Mucosa of descending colon (tissue), 3 donors: ENCODE measurements at places on chromosomes 2 and 18. TPM values are rescaled to one million over a fixed set of nuclear protein-coding genes. Genes with fewer than 3 reads are reported as not detected.

DNA sequence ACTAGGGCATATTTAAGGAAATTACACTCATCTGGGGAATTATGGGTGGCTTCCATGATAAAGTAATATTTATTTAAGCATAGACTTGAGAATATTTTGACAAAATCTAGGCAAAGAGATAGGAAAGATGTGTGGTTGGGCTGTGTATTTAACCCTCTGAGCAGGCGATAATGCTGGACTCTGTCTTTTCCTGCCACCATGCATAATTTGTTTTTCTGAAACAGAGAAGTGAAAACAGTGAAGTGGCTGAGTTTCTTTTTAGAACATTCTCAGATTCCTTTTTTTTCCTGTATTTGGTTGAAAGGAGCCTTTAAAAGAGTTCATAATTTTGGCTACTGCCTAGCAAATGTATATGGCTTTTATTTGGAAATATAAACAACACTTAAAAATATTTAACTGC lies 104.8 kb upstream of the CDH19 start:
- no peak for DNase-seq

GRCh38 chr2:169438466-169439072 lies 40.7 kb upstream of the BBS5 start:
- DNase-seq: no peak

GRCh38 chr2:108575132-108575966 lies 41.1 kb downstream of the LIMS1 start:
- DNase-seq: no peak

The SFXN5 gene
- 27.5 TPM for total RNA-seq

DNA sequence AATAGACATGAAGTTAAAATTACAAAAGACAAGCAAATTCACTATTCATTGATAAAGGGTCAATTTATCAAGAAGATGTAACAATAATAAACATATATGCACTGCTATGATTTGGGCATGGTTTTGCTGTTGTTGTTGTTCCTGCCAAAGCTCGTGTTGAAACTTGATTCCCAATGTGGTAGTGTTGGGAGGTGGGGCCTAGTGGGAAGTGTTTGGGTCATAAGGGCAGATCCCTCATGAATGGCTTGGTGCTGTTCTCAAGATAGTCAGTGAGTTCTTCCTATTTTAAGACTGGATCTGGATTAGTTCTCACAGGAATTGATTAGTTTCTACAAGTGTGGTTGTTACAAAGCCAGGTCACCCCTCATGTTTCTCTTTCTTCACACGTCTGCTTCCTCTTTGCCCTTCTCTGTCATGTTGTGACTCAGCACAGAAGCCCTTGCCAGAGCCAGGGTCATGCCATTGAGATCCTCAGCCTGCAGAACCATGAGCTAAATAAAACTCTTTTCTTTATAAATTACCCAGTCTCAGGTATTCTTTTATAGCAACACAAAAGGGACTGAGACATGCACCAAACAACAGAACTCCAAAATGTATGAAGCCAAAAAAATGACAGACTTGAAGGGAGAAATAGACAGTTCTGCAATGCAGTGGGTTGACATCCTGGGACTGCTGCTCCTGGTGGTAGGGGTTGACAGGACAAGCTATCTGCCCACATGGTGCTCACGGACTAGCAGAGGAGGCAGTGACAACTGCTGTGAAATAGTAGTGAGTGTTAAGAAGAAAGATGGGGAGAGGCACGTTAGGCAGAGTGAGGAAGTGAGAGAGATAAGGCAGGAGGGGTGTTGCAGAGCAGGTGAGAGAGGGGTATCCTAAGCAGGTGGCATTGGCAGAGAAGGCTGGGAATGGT lies 18.6 kb upstream of the SKA1 start:
- no peak for DNase-seq

- DNase-seq: no peak
These were observed 98.7 kb downstream of the PLA2R1 start for GRCh38 chr2:159963700-159964099.

The PREB gene
- total RNA-seq: 32.8 TPM
